ENCODE measurements at places on chromosomes 5 and 9.
A peak's percentile ranks its signal among the peaks of the same experiment; 100 is the strongest.

- DNase-seq: peak; percentile 2
These were observed 49.6 kb upstream of the ADAMTS19 start for GRCh38 chr5:129410488-129410887.

DNA sequence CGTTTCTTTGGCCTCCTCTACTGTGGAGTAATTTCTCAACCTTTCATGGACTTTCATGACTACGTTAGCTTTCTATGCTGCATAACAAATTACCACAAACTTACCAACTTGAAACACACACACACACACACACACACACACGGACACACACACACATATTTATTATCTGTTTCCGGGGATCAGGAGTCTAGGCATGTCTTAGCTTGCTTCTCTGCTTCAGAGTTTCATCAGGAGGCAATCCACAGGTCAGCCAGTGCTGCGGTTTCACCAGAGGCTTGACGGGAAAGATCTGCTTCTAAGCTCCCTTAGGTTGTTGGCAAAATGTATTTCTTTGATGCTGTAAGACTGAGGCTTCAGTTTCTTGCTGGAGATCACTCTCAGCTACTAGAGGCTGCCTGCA, 59.0 kb upstream of the C9orf72 start:
- DNase-seq: no peak

- no peak for DNase-seq
These were observed 195.3 kb upstream of the RFX3 start for GRCh38 chr9:3721096-3721495.

- DNase-seq: no peak
These were observed 39.2 kb downstream of the USP20 start for GRCh38 chr9:129874261-129875101.

DNA sequence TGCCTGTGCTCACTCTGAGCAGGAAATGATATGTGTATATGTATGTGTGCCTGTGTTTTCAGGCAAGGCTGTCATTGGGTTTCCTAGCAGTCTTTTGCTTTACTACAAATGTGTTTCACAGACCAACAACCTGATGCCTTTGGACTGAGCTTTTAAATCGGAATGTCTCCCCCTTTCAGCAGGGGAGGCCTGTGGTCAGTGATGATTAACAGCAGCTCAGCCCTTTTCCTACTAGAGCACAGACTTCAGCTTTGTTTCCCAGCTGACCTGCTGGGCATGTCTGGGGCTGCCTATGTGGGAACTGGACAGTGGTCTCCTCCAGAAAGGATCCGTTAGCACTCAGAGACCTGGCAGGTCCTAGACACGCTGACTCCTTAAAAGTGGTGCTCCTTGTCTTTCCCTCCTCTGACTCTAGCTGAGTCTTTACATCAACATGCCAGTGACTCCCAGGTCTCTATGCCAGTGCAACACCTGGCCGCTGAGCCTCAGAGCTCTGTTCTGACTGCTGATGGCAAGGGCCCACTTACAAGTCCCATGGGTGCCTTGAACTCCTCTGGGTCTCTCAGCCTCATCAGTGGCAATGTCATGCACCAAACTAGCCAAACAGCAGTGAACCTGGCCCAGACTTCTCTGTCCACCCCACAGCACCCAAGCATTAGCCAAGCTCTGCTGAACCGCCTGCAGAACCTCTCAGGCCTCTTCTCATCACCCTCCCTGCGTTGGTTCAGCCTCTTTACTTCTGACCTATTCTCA, 7.7 kb downstream of the MACROH2A1 start:
- DNase-seq: peak; percentile 92

DNA sequence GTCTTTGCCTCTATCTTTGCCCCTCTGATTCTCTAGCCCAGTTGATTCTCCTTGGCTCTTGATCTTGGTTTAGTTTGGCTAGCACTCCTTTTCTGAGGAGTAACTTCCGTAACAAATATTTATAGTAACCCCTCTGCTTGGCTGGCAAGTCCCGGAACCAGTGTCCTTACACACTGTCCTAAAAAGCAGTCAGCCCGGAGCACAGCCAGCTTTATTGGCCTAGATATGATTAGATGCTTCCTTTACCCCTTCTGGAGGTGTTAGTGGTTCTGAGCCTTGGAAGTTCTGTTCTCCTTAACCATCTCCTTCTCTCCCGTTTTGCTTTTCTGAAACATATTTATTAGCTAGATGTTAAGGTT, 17.0 kb upstream of the MSMP start:
- DNase-seq: no peak

DNA sequence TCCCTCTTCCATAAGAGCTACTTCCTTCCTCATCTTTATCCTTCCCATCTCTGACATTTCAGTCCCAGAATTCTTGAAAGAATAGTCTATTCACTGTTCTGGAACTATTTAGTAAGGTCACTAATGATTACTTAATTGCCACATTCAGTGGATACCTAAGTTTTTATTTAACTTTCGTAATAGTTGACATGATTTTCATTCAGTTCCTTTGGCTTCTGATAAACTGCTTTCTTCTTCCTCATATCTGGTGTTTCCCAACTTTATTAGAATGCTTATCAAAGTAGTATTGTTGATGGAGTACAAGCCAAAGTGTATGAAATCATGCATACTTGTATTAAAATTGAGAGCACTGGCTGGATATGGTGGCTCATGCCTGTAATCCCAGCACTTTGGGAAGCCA, 10.8 kb downstream of the UBE2D2 start:
- DNase-seq: no peak

DNA sequence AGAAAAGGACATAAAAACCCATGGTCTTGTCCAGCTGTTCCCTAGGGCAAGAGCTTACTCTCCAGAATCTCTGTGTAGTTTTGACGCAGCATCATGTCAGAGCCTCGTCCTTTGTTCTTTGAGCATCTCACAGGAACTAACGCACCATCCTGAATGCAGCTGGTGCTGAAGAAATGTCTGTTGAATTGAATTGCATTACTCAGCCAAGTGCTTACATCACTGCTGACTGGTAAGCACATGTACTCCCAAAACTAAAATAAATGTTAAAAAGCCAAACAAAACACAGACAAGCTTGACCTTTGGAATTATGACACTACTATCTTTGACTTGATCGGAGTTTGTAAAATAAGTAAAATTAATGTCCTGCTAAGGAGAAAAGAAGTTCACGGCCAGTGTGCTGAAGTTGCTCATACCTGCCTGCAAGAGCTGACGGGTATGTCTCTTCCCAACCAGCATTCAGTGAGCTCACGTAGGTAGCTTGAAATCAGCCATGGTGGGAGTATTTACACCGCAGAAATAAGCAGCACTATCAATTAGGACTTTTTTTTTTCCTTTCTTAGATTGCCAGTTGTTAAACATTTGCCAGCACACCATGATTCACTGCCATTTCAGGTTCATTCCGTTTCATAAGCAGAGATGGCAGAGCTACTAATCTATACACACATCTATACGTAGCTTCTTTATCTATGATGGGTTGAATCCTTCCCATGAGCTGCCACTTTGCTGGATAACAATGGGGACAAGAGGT, 310.6 kb upstream of the MSX2 start:
- DNase-seq: peak; percentile 63

DNA sequence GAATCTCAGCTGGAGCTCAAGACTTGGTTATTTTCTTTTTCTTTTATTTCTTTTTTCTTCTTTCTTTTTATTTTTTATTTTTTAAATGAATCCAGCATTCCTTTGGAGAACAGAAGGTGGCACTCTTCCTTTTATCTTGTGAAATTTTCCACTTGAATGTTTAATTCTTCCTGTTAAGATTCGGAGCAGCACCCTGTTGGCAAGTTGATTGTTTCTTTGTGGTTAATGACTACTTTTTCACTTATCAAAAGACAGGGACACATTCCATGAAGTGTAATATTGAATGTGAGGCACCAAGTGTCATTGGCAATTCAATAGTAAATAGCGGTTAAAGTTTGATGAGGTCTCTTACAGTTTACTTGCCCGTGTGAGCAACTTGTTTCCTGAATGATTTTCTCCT, 240.5 kb upstream of the CHD1 start:
- no peak for DNase-seq

DNA sequence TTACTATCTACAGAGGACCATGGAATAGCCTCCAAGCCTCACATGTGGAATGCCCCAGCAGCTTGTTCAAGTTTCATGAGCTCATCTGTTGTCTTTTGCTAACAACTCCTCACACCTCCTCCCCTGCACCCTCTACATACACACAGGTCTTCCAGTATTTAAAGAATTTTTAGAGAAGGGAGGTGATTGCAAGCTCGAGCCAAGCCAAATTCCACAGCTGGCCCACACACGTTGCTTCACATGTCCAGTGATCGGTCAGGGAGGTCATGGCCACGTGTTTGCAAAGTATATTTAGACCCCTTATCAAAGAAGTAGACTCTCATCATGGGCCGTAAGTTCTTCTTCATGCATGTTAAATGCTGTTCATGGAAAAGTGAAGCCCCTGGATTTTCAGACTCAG, 281.7 kb downstream of the OSTF1 start:
- DNase-seq: peak; percentile 13

- no peak for DNase-seq
These were observed 52.5 kb upstream of the SEMA4D start for GRCh38 chr9:89550346-89550927.

- DNase-seq: no peak
These were observed 1309.2 kb upstream of the WWC1 start for GRCh38 chr5:166982226-166982625.

- peak; percentile 13 for DNase-seq
These were observed 96.6 kb downstream of the SYK start for GRCh38 chr9:90898228-90898627.

GRCh38 chr5:149125386-149125891, 15.9 kb upstream of the ABLIM3 start:
- DNase-seq: peak; percentile 32

- no peak for DNase-seq
These were observed 19.9 kb downstream of the CDKN2A start for GRCh38 chr9:21974343-21974721.

DNA sequence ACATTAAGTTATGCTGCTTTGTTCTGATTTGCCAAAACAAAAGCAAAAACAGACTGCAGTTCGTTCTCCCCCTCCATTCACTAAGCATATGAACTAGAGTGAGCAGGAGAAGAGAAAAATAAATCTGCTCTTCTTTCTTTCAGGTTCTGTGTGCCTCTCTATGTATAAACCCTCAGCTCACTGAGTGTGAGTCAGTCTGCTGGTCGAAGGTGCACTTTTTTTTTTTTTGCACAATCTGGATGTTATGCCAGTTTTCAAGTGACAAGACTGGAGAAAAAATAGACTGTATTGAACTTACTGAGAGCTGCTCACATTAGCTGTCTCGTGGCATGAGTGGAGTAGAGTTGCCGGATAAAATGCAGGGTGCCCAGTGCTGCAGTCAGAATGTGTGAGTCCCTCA, 244.6 kb upstream of the ATP10B start:
- DNase-seq: no peak

- no peak for DNase-seq
These were observed 273.1 kb downstream of the ARHGEF28 start for GRCh38 chr5:73899055-73899454.

DNA sequence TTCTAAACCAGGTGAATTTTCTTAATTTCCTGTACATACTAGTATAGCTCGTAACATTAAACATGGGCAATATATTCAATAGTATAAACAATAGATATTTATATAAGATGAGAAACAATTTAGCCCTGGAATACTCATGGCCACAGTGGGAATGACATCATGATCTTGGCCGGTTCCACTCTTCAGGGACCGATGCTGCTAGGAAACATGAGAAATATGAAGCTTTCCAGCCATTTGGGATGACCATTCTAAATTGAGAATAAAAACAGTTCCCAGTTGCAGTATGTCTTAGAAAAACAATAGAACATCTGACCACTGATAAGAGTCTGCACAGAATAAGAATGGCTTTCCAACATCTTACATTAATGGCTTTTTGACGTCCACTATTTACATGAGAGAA, 33.3 kb upstream of the SLCO6A1 start:
- peak; percentile 61 for DNase-seq

DNA sequence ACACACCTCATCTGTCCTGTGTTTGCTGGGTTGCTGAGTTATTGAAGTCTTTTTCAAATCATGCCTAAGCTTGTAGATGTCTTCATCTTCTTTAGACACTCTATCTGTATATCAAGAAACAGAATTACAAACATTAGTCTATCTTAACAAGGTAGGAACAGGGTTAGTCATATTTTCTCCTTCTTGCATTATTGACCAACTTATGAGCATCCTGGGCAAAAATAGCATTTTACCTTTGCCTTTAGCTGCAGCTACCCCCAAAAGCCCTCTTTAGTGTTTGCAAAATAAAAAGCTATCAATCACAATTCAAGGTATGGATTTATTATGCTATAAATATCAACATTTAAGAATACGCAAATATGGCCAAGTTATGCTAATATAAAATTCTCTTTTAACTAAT, 3.4 kb downstream of the PLK2 start:
- DNase-seq: no peak

GRCh38 chr5:41681840-41682239, 171.4 kb upstream of the PLCXD3 start:
- no peak for DNase-seq

- peak; percentile 86 for DNase-seq
These were observed 1983.0 kb upstream of the C9orf72 start for GRCh38 chr9:29556317-29556716.

GRCh38 chr9:110123341-110124095, 84.4 kb downstream of the C9orf152 start:
- DNase-seq: peak; percentile 65

DNA sequence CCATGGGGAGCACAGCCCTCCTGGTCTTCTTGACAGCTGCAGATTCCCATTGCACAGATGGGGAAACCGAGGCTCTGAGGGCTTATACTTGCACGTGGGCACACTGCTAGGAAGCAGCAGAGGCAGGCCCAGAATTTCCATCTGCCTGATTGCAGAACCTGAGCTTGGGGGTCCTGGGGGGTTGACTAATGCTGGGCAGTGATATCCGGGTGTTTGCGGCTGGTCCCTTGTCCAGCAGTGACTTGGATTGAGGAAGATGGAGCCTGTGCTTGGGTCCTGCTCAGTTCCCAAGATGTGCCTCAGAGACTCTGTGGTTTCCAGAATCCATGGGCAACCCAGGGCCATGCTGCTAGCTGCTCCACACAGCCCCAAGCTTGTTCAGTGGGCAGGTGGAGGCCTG, 91.2 kb downstream of the PHF2 start:
- no peak for DNase-seq

DNA sequence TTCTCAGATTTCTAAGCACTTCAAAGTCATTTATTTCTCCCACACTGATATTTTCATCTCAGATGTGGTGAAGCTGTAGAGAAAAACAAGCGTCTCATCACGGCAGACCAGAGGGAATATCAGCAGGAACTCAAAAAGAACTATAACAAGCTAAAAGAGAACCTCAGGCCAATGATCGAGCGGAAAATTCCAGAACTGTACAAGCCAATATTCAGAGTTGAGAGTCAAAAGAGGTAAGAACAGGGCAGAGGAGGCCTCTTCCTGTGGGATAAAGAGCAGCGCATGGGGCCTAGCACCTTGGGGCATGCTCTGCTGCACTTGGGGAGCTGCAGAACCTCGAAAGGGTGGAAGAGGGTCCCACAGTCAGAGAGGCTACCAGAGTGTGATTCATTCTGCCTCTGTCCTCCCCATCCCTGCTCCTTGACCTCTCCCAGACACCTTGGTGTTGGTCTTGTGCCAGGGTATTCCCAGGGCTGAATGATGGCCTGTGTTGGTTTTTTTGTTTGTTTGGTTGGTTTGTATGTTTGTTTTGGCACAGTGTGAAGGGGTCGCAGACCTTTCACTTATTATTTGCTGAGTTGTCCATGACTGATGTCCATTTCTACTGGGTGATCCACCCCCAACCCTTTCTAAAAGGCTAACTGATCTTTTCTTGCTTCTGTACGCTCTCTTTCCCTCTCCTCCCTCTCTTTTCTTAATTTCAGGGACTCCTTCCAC, 248.9 kb downstream of the DOCK8 start:
- DNase-seq: no peak
